ENCODE measurements at places on chromosomes 2 and 18.
A peak's percentile ranks its signal among the peaks of the same experiment; 100 is the strongest.

- DNase-seq: no peak
Measured at GRCh38 chr2:230877116-230877758, 12.5 kb downstream of the ITM2C start.

DNA sequence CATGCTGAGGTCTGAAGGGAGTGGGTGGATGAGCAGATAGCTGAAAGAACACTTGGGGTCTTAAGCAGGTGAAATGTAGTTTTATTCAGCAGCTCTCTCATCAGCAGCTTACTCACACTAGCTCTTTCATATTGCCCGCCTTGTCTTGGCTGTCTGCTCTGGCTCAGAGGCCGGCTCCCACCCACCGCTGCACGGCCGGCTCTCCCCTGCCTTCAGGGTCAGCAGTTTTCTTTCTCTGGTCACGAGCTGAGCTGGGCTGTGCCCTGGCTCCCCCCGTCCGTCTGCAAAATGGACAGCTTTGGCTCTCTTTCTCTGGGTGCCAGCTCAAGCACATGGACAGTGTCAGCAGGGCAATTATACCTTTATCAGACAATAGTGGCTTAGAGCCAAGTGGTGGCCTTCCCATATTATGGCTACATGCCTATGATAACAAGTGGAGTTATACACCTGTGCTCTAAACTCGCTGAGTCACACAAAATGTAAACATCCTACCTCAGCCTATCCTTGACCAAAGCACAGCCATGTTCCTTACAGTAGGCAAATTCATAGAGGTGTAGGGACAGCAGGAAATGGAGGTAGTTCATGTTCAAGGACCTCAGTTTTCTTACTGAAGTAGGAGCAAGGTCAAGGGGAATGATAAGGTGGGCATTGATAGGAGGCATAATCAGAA, 224.8 kb downstream of the SOCS6 start:
- no peak for DNase-seq

- no peak for DNase-seq
Measured at GRCh38 chr18:3140342-3140741, 79.4 kb downstream of the MYOM1 start.

- DNase-seq: no peak
Measured at GRCh38 chr18:69209761-69210160, 190.9 kb upstream of the DOK6 start.

DNA sequence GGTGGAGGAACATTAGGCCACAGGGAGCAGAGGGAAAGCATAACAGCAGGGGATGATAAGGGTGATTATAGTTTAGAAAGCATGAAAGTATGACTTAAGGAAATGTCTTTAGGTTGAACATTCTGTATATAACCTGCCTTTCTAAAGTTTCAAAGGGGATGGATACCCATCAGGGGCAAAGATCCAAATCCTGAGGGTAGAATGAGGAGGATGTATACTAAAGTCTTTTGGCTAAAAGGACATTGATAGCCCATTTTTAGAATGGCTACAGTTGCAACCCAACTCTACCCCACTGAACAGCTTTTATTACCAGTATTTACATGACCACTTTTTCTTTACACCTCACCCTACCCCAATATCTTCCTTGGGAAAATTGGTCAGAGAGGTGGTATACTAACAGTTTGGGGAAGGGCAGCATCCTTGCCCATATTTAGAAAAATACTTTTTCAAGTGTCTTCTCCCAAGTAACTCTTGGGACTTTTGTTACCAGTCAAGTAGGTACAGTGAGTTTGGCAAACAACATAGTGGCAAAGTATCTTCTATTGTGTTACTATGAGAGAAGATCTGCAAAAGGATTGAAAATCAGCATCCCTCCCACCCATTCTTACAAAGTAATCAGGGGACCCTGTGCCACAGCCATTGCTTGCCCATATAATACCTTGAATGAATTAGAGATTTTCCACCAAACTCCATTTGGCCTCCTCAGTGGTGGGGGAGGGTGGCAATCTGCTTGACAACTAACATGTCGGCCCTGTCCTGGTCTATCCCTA, 8.3 kb downstream of the MAT2A start:
- peak; percentile 19 for DNase-seq

DNA sequence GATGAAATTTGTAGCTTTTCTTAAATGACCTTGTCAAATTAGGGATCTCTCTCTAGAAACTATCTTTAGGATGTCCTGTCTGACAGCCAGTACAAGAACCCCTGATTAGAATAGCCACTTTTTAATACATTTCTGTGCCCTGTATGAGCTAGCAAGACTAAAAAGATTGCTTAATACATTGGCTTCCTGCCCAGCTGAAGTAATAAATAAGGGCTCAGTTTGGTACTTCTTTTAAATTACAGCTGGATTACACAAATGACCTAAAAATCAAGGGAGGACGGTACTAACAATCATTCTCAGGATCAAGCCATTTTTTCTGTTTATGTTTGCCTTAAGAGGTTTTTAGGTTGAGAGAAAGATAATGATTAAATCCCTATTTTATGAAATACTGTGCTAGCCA, 11.6 kb upstream of the OLA1 start:
- DNase-seq: peak; percentile 68
